ENCODE measurements at places on chromosomes 2 and 18.

DNA sequence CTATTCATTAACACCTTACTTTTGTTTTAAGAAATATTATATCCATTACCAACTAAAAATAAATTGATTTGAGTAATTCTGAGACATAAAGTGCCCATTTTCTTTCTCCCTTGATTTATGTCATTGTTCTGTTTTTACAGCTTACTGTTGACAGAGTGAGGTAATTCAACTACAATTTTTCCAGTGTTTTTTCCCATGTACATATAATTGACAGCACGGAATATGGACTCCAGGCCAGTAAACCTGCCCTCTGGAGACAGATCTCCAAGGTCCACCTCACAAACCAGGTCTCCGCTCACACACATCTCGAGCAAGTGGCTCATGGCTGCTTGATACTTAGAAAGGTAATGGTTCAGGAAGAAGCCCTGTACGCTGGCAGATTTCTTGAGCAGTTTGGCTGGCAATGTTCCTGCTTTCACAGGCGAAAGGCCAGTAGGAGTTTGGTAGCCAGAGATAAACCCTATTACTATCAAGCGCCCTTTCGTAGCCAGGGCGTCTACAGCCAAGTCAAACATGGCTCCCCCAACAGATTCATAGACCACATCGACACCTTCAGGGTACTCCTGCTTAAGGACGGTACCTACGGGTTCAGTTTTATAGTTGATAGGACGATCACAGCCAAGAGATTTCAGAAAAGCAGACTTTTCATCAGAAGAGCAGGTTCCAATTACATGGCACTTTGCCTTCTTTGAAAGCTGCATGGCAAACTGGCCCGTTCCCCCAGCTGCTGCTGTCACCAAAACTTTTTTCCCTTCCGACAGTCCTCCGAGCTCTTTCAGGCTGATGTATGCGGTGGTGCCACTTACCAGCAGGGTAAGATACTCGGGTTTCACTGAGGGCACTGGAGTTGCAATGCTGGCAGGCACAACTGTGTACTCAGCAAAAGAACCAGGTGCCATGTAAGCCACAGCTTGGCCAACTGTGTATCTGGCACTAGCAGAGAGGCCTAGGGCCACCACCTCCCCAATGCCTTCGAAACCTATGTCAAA lies 7.4 kb downstream of the PTGR3 start:
- DNase-seq, result no peak

DNA sequence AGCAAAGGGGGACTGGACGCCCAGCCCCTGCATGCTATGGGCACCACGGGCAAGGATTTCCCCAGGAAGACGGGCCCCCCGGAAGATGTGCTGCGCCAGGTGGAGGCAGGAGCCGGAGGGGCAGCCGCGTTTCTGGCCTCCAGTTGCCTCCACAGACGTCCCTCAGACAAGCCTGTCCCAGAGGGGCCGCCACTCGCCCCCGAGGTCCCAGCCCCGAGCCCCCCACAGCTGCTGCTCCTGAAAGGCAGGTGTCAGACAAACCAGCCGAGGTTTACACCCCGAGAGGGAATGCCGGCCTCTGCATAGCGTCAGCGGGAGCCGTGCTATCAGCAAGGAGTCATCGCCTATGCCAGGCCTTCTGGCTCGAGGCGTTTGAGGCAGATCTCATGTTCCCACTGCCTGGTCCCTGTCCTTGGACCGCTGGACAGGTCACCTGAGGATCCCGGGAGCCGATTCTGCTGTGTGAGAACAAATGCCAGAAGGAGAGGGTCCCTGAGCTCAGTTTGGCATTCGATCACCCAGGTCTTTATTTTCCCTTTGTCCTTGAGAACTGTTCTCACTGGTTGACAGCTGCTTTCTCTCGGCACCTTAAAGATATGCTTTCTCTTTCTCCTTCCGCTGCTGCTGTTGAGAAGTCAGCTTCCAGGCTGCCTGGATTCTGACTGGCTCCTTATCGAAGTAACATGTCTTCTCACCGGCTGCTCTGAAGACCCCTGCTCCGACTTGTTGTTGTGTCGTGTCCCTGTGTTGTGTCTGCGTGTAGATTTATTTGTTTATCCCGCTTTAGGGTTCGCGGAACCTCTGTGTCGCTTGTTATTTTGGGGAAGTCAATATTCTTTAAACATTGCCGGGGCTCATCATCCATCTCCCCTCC lies 20.6 kb downstream of the CROCC2 start:
- DNase-seq, result no peak

DNA sequence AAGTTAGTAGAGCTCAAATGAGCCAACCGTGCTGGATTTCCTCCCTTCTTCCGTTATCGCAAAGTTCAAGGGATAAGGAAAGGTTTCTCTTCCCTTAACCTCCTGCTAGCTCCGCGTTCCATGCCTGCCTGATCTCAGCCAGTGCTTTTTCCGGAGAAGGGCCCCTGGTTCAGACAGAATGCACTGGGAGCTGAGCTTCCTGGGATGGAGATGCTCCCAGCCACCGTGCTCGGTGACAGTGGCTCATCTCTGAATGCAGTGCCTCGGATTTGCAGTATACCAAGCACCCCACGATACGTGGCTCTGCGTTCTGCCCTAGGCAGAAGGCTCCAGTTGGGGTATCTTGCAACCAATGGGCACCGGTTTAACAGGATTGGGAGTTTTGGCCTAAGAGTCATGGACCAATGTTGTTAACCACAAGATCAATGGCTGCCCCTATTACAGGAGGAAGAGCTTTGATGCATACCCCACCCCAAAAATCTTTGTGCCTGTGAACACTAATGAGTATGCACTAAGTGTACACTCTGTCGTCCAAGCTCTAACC lies 876 bp downstream of the CNTNAP5 start:
- no peak for DNase-seq

DNA sequence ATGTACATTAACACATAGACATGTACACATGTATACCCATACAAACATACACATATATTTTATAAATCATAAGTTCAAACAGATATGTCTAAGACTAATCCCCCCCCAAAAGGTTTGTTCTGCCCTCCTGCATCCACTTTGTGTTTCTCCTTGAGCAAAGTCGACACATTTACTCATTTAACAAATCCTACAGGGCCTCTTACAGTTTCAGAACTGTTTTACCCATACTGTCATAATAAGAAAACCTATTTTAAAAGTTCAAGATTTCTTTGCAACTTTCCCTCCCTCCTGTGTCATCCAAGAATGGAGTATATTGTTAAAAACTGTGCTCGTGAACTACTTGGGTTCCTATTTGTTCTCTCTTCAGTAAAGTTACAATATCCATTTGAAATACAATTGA lies 166.7 kb downstream of the L3MBTL4 start:
- DNase-seq, result no peak

DNA sequence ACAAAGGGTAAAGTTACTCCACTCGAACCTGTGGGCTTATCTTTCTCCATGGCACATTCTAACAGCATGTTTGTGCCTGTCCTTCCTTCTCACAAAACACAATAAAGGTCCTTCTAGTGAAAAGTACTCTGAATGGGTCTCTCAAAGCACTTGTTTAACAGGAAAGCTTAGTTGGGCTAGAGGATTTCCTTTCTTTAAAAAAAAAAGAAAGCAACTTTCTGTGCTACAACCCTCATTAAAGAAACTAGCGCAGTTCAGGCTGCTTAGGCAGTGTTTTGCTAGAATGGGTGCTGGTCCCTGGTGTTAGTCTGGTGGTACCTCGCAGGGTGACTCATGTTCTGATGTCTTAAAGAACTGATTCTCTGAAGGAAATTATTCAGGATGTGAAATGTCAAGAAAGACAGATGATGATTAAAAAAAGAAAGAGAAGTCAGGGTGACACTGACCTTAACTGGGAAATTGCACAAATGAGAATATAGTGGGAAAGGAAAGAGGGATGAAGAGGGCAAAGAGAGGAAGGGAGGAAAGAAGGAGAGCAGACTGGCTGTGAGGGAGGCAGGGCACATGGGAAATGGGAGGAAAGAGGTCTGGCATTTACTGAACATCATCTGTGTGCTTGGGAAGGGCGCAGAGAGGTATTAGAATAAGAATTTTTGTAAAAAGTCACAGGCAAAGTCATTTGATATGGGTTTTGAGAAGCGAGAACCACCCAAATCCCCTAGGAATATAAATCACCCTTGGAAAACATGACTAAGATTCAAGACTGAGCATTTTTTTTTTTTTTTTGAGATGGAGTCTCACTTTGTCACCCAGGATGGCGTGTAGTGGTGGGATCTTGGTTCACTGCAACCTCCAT lies 74.9 kb downstream of the ATP8B1 start:
- DNase-seq, result no peak

- DNase-seq, result no peak
These were observed 131.4 kb upstream of the ID2 start for GRCh38 chr2:8550481-8550880.

- no peak for DNase-seq
These were observed 222.2 kb downstream of the BCL11A start for GRCh38 chr2:60331115-60331809.

DNA sequence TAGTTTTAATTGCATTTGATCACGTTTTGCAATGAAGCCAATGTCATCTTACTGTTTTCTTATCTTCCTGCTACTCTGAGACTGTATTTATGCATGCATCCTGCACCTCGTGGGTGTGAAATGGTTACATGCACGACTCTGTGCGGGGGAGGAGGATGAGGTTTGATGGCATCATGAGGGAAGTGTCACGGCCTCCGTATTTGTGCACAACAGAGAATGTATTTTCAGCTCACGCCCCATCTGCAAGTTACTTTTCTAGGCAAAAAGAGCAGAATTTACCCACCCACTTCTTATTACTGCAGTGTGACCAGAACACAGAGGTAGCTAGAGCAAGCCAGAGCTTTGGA lies 145.1 kb downstream of the TDRD15 start:
- DNase-seq, result no peak

- DNase-seq, result no peak
These were observed 48.7 kb upstream of the KIDINS220 start for GRCh38 chr2:8886202-8886518.

GRCh38 chr2:217743407-217743806 lies 259.4 kb downstream of the TNS1 start:
- no peak for DNase-seq

GRCh38 chr18:9961041-9961440 lies 47.2 kb downstream of the VAPA start:
- DNase-seq, result no peak

GRCh38 chr2:127631541-127631996 lies 14.4 kb upstream of the GPR17 start:
- no peak for DNase-seq

DNA sequence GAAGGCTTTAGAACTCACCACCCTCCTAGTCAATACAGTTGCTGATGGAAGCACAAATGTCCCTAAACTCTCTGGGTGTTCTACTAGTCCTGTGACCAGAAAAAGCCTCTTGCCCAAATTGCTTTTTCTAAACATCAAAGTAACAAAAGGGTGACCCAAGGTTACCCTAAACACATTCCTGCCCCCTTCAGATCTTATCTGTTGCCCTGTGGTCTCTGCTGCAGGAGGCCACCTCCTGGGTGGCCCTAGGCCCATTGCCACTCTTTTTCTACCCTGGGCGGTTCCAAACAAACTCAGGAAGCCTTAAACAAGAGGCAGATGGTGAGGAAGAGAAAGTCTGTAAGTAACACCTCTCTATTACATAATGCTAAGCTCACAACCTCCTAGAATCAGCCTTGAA lies 3.3 kb downstream of the RNF152 start:
- no peak for DNase-seq

DNA sequence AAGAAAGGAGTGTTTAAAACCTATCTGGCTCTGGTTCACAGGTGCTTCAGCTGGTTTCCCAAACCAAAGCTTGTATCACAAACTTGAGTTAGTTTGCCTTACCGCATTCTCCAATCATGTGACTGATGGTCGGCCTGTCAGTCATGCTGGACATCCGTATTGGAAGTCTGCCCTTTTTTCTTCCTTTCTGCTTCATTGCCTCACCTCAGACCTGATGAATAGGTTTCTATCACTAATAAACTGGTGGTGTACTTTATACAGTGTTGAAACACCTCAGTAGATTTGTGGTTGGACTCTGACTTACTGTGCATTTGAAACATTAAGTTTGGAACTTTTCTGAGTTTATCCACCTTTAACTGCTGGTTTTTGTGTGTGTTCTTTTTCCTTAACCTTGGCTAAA lies 84.1 kb downstream of the R3HDM1 start:
- no peak for DNase-seq

- DNase-seq, result no peak
These were observed 70.9 kb downstream of the PIEZO2 start for GRCh38 chr18:11078491-11078890.

DNA sequence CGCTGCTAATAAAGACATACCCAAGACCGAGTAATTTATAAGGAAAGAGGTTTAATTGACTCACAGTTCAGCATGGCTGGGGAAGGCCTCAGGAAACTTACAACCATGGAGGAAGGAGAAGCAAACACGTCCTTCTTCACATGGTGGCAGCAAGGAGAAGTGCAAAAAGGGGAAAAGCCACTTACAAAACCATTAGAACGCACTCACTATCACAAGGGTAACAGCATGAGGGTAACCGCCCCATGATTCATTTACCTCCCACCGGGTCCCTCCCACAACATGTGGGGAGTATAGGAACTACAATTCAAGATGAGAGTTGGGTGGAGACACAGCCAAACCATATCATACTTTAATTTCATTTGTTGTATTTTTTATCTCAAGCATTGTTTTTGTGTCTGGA lies 67.5 kb downstream of the ATP9B start:
- no peak for DNase-seq

DNA sequence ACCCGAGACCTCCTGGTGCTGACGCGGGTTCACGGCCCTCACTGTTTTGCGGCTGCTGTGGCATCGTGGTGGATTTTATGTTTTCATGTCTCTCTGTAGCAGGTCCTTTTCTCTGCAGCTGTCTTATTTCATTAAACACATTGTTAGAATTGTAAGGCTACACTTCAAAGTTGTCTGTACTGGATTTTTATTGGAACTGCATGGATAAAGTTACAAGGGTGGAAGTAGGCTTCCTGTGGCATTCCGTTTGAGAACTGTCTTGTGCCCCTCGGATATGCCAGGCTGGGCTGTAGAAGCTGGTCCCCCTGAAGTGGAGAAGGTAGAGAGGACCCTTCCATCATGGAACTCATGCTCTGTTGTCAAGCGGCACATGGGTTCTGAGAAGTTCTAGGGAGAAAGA lies 127.3 kb downstream of the SNTG2 start:
- DNase-seq, result no peak

- DNase-seq, result no peak
These were observed 69.8 kb downstream of the BABAM2 start for GRCh38 chr2:27960237-27960912.

GRCh38 chr18:567122-567521 lies 13.1 kb upstream of the CETN1 start:
- DNase-seq, result no peak
